ENCODE measurements at places on chromosomes 12 and 14. TPM values are rescaled to one million over a fixed set of nuclear protein-coding genes. Genes with fewer than 3 reads are reported as not detected.
A peak's percentile ranks its signal among the peaks of the same experiment; 100 is the strongest.

The FSCB gene
- not detected for total RNA-seq

DNA sequence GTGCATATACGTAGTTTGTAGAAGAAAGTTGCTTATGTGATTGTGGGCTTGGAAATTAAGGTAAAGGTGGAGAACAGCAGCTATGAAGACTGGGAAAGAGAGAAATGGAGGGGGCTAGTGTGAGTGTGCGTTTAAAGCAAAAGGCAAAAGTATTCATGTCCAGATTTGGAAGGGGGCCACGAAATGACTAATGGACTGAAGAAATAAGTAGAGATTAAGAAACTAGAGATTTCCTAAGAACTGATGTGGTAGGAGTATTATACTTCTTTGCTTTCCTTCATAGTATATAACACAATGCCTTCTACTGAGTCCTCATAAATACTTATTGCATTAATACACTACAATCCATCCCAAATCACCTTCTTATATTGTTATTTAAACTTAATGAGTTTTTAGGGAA lies 298.6 kb upstream of the NOVA1 start:
- DNase-seq = peak; percentile 3

DNA sequence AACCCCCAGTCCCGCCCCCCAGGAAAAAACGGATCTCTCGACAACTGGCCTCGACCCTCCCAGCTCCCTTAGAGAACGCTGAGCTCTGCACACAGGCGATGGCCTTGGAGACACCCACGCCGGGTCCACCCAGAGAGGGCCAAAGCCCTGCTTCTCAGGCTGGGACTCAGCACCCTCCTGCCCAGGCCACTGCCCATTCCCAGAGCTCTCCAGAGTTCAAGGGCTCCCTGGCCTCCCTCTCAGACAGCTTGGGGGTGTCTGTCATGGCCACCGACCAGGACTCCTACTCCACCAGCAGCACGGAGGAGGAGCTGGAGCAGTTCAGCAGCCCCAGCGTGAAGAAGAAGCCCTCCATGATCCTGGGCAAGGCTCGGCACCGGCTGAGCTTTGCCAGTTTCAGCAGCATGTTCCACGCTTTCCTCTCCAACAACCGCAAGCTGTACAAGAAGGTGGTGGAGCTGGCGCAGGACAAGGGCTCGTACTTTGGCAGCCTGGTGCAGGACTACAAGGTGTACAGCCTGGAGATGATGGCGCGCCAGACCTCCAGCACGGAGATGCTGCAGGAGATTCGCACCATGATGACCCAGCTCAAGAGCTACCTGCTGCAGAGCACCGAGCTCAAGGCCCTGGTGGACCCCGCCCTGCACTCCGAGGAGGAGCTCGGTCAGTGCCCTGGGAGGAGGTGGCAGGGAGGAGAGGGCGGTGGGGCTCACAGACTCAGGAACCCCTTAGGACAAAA lies 95.8 kb downstream of the LGMN start:
- no peak for DNase-seq

The MYF6 gene
- 119 TPM for total RNA-seq

Data from myocyte (in vitro differentiated cells).